ENCODE measurements at places on chromosomes 1 and 21.

DNA sequence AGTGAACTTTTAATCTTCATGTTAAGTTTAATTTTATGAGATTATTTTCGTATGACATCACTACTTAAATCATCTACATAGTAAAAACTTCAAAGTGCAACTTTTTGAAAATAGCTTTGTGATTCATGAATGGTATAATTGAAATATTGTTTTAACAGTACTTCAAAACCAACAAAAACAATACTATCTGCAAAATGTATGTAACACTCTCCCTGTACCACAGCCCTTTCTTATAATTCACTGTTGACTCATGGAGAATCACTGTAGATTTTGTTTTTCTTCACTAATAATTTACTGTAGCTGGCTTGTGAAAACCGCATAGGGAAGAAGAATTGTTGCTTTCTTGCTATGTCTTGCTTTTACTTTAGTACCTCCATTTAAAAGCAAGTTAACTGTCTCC is 301.4 kb upstream of the ADAMTS5 start:
- no peak for DNase-seq

DNA sequence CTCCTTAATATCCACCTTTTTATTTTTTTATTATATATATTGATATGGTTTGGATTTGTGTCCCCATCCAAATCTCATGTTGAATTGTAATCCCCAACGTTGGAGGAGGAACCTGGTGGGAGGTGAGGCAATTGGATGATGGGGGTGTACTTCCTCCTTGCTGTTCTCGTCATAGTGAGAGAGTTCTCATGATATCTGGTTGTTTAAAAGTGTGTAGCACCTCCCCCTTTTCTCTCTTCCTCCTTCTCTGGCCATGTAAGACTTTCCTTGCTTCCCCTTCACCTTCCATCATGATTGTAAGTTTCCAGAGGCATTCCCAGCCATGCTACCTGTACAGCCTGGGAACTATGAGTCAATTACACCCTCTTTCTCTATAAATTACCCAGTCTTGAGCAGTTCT is 22.7 kb upstream of the CCSAP start:
- no peak for DNase-seq

DNA sequence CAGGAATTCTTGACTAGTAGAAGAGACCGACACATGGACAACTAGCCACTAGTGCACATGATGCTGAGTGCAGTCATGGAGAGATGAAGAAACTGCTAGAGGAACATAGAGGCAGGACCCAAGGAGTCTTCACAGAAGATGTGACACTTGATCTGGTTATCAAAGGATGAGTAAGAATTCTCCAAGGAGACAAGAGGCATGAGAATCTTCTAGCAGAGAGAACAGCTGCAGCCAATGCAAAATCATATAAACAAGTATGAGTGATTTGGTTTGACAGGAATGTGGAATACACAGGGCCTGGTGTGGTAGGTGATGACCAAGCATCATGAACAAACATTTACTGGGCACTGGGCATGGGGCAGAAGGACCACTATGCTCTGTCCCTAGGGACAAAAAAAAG is 140.9 kb upstream of the CTTNBP2NL start:
- no peak for DNase-seq

DNA sequence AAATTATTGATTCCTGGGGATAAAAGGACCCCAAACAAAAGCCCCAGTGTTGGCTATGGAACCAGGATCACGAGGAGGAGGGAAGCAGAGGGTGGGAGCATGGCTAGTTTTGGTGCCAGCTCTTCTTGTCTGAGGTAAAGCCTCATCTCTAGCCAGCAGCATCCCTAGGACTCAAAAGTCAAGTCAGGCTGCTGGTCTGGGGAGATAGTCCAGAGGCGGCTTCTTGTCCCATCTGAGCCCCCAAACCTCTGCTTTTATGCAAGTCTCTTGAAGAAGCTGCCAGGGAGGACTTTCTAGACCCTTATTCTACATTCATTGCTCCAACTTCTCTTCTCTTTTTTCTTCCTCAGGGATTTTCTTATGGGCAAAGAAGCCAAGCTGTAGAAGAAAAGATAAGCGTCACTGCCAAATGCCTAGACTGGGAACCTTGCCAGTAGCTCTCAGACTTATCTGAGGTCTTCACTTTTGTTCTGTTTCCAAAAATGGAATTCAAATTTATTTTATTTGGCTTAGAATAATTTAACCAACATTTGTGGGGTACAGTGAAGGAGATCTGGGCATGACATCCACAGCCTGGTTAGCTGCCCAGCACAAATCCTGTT is 6.9 kb upstream of the ANKRD35 start:
- no peak for DNase-seq

DNA sequence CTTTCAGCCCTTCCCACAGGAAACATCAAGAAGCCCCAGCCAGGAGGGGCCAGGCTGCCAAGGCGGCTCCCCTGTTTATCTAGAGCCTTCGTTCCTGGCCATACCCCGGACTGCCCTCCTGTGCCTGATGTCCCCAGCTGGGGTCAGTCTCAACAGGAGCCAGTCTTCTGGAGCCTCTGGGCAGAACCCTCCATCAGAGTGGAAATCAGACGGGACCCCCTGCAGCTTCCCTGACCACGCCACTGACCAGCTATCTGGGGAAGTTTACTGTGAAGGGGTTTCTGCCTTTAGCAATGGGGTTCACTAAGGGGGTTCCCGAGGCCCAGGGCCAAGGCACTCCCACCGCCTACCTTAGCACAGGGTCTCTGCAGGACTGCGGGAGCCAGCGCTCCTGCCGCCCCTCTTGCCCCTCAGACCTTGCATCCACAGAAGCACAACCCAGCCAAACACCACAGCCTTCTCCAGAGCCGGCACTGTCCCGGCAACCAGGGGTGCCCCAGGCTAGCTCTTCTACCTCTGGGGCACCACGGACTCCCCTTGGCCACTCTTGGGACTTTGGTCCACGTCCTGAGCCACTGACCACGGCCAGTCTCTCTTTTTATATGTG is 3.5 kb upstream of the MTFR1L start:
- DNase-seq = no peak

GRCh38 chr1:112296908-112297307 is 99.1 kb upstream of the CTTNBP2NL start:
- DNase-seq = no peak

GRCh38 chr1:53580739-53581475 is 121.7 kb downstream of the DMRTB1 start:
- no peak for DNase-seq

DNA sequence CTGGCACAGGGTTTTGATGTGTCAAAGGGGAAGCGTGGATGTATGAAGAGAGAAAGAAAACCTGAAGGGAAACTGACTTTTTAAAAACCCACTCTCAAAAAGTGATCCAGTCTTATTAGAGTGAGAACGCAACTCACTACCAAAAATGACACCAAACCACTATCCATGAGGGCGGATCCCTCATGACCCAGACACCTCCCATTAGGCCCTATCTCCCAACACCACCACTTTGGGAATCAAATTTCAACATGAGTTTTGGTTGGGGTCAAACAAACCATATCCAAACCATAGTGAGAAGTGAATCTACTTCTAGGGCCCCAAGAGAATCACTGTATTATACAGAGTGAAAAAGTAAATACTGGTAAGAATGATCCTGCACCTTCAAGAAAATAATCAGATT is 53.5 kb downstream of the FNBP1L start:
- no peak for DNase-seq

DNA sequence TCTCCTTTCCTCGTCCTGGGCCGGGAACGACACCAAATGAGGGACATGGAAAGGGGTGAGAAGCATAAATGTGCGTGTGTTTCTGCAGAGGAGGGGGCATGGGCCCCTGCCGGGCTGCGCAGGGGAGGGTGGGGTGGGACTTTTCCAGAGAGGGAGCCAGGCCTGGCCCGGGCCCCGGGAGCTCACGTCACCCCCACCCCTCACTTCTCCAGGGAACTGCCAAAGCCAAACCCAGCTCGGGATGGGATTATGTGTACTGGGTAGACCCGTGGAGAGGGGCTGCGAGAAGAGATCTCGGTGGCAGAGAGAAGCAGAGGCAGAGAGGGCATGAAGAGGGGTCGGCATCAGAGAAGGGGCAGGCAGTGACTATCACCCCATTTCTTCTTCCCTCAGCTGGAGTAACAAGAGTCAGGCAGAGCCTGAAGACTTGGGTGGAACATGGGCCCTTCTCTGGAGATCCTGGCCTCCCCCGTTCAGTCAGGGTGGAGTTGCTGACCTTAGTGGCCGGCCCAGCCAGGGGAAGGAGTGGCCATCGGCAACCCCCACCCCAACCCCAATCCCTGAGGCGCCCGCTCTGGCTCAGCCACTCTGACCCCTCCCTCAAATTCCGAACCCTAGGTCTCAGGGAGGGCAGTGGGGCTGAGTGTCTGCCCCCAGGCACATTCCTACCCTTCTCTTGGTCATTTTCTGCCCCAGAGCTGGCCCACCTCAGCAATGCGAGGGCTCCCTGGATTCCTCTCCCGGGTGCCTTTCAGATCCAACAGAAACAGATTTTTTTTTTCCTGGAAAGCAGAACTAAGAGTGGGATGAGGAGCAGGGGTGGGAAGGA is 1.2 kb downstream of the ADAMTSL4 start:
- no peak for DNase-seq

GRCh38 chr1:159205225-159205624 is 550 bp downstream of the ACKR1 start:
- DNase-seq = no peak

GRCh38 chr1:46288485-46289133 is 14.8 kb downstream of the LRRC41 start:
- no peak for DNase-seq

DNA sequence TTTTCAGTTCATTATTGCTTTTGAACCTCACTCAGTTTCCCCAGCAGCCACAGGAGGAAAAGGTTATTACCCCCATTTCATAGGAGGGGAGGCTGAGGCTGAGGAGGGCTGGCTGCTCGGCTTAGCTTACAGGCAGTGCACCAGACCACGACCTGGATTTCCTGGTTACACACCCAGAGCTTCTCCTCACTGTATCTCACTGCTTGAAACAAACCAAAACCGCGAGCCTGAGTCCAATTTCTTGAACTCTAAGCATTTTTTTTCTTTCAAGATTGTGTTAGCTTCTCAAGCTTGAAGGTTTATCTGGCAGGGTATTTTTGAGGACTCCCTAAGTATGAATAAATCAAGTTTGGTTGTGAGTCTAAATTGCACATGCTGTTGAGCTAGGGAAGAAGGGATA is 188.9 kb upstream of the EDN2 start:
- no peak for DNase-seq

- DNase-seq = no peak
These were observed 425 bp downstream of the DDR2 start for GRCh38 chr1:162632698-162633080.

- DNase-seq = no peak
These were observed at the start of gene RCAN3 for GRCh38 chr1:24502709-24503058. Gene RCAN3, plus strand, starts transcription at chr1:24502836. Its CDS starts 11,537 bp downstream, at chr1:24514373.

DNA sequence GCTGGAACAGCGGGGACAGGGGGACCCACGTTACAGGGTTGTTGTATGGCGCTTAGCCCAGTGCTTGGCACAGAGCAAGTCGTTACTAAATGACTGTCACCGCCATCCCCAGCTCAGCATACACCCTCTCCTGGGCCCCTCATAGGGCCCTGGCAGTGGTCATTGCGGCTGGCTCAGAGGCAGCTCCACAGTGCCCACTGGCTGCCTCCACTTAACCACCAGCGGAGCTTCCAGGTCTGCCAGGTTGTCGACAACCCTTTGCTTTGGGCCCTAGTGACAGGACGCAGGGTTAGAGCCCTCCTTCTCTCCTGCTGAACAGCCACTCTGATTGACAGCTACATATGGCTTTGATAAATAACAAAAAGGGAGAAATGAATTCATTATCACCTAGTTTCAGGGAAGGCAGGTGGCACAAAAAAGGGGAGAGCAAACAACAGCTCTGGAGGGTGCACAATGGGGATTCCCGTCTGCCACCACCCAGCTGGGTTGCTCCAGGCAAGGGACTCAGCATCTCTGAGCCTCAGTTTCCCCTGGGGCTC is 4.8 kb downstream of the EFHD2 start:
- DNase-seq = no peak

GRCh38 chr1:224459966-224460365 is 25.4 kb upstream of the WDR26 start:
- no peak for DNase-seq

GRCh38 chr1:228100822-228101613 is 2.1 kb downstream of the C1orf35 start:
- DNase-seq = no peak

DNA sequence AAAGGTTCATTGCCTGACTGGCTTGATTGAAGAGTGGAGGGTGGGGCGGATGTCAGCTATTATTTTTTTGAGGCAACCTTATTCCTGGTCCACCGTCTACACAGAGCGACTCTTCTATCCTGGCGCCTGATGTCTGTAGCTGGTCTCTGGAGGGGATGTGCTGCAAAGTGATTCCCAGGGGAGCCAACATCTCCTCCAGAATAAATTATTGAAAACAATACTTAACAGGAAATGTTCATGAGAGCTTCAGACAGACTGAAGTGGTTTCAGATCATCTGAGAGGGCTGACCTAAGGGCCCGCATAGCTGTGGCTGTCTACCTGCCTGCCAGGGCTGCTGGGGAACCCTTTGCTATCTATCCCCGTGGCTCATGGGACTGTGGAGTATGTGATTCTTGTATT is 66.7 kb downstream of the TEX35 start:
- DNase-seq = no peak

DNA sequence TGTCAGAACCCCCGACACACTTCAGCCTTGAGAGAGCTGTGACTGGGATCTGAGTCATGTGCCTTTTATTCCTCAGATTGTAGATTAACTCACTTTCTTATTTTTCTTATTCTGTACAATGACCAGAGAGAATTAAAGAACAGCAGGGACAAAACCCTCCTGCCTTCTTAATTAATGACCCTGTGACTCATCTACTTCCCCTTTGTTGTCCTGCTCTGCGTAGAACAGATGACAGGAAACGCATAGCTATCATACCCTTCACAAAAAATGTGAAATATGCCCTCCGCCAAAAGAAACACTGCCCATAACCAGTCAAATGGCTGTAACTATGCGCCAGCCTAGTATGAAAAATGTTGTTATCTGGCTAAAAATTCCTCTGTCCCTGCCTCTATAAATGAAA is 9.1 kb upstream of the PADI2 start:
- no peak for DNase-seq

DNA sequence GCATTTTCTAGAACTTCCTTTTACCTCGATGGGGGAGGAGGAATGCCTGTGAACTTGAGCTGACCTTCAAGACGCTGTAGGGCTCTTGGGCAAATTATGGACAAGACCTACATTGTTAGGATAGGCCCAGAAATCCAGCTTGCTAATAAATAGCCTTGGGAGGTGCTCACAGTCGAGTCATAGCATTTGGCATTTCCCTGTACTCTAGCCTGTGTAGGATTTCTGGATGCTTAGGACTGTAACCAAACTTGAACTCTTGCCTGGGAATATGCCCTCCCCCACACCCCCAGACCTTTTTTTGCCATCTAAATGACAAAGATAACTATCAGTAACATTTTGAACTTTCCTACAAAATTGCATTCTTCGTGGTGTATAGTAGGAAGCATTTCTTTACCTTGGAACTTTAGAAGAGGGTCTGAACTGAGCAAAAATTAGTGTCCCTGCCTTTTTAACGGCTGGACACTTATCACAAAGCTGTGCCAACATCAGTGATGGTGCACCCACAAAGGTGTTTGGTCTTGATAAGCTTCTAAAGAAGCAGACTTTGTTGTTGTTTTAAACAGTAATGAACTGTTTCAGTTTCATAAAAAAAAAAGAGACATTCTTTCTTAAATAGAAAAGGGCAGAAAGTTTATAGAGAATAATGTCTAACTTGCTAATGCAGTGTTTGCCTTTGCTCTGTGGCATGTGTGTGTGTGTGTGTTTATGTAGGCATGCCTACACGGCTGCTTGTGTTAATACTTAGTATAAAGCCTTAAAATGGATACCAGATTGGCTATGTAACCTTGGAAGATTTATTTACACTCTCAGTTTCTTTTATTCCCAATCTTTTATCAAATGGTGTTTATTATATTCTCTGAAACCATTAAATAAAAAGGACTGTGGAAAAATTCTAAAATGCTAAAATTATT is 88.2 kb downstream of the NFIA start:
- no peak for DNase-seq

- DNase-seq = no peak
These were observed 5.1 kb downstream of the AHCYL1 start for GRCh38 chr1:109989506-109990301.

Data from LNCaP clone FGC (cell line).